ENCODE measurements at places on chromosomes 7 and 10. TPM values are rescaled to one million over a fixed set of nuclear protein-coding genes. Genes with fewer than 3 reads are reported as not detected.
A peak's percentile ranks its signal among the peaks of the same experiment; 100 is the strongest.

DNA sequence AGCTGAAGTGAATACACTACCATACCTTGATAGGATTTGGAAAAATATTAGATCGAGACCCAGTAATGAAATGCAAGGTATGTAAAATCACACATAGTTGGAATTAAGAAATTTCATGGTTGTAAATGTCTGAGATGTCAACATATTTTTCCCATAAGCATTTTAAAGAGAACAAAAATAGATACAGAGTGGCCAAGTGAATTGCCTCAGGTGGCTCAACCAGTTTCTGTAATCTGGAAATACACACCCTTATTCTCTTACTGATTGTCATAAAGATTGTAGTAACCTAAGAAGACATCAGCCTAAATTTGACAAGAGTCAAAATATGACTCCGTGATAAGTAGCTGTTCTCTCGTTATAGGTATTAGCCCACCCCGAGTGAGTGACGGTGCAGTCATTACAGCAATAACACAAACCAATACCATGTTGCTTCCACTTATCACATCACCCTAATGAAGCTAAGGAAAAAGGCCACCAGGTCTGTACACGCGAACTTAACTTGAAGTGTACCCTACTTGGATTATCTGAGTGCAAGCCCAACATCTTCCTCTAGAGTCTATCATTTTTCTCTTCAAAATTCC is 23.4 kb downstream of the PIK3AP1 start:
- H3K27me3 ChIP-seq, result no peaks in the 10 kb centered on the region
- H3K4me3 ChIP-seq, result peak overlapping the region; percentile 44
- peaks cover 11% of the 10 kb centered on the region for H3K36me3 ChIP-seq

DNA sequence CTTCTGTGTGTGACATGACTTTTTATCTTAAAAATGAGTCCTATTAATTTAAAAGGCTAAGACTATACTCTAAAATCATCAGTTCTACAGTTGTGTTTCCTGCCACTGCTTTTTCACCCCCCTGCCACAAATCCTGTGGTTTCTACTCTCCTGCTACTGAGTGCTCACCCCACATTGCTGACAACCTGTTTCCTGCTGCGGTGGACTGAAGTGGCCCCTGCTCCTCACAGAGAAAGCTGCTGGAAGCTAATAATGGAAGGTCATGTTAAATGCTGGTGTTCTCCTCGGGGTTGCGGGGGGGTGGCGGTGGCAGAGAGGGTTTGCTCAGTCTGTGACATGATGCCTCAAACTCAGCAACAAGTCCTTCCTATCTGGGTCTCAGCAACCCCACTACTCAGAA is 113.2 kb upstream of the INHBA start:
- H3K4me1 ChIP-seq, result no peaks in the 10 kb centered on the region
- no peaks in the 10 kb centered on the region for H3K27me3 ChIP-seq
- DNase-seq, result no peak
- no peaks in the 10 kb centered on the region for H3K36me3 ChIP-seq
- no peak overlapping the region for H3K27ac ChIP-seq

DNA sequence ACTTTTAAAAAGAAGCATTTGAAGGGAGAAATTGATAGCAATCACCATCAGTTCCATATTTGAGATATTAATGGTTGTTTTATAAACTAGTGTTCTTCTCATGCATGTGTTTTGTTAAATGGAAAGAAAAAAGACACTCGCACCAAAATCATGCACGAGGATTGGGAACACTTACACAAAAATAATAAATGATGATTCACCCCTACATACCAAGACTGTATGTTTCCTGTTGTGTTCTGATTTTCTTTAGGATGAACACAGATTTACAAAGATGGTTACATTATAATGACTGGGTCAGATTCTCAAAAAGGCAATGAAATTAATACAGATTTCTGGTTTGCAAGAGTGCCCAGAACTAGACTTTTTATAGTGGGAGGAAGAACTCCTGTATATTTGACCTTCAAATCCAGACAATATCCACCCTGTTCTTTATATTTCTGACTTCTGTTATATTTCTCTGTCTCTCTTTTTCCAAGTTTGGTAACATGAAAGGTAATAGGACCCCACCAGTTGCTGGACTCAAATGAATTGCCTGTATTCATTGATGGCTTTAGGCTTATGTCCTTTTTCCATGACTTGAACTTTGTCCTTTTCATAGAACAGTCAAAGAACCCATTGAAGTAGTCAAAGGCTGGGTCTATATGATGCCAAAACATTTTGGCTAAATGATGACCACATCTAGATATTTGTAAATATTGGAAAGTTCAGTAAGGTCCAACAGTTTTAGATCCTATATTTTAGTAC is 54.4 kb downstream of the SEMA3A start:
- no peaks in the 10 kb centered on the region for H3K27me3 ChIP-seq
- no peak for DNase-seq
- no peak overlapping the region for H3K27ac ChIP-seq

- no peak overlapping the region for H3K4me3 ChIP-seq
- H3K27ac ChIP-seq, result no peak overlapping the region
- no peak for DNase-seq
- H3K27me3 ChIP-seq, result no peaks in the 10 kb centered on the region
These were observed 737.5 kb downstream of the PCDH15 start for GRCh38 chr10:54063514-54063913.

- H3K36me3 ChIP-seq, result no peaks in the 10 kb centered on the region
- H3K4me3 ChIP-seq, result peak overlapping the region; percentile 95
- peak; percentile 47 for DNase-seq
- peaks cover 50% of the 10 kb centered on the region for H3K4me1 ChIP-seq
- peak overlapping the region; percentile 69 for H3K27ac ChIP-seq
- H3K27me3 ChIP-seq, result no peaks in the 10 kb centered on the region
These were observed 935 bp downstream of the TM9SF3 start for GRCh38 chr10:96585736-96586418.

GRCh38 chr7:150405584-150406311 is 26.6 kb downstream of the ZNF775 start:
- H3K36me3 ChIP-seq, result no peaks in the 10 kb centered on the region
- H3K27ac ChIP-seq, result no peak overlapping the region
- H3K4me1 ChIP-seq, result peaks cover 31% of the 10 kb centered on the region
- no peak for DNase-seq
- peak overlapping the region; percentile 92 for H3K4me3 ChIP-seq
- H3K27me3 ChIP-seq, result no peaks in the 10 kb centered on the region

DNA sequence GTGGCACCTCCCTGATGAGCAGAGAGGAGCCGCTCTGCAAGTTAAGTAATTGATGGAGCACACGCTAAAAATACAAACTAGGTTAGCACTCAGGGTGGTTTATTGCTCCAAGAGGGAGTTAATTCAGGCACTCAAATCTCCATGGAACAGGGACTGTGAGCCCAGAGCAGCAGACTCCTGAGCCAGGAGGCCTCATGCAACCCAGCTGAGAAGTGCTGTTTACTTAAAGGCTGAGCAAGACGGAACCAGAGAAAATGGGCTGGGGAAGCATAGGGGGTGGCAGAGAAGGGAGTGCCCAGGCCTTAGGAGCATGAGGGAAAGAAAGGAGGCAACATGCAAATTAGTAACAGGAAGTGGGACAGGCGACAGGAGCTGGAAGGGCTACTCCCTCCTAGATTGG is 174.1 kb downstream of the KCNMA1 start:
- H3K4me1 ChIP-seq, result peaks cover 15% of the 10 kb centered on the region
- H3K27me3 ChIP-seq, result no peaks in the 10 kb centered on the region
- no peak overlapping the region for H3K27ac ChIP-seq
- H3K4me3 ChIP-seq, result no peak overlapping the region
- DNase-seq, result no peak

GRCh38 chr7:28507525-28508282 is 95.4 kb downstream of the CREB5 start:
- H3K27me3 ChIP-seq, result no peaks in the 10 kb centered on the region
- no peaks in the 10 kb centered on the region for H3K36me3 ChIP-seq
- no peak overlapping the region for H3K4me3 ChIP-seq
- peaks cover 40% of the 10 kb centered on the region for H3K4me1 ChIP-seq
- no peak overlapping the region for H3K27ac ChIP-seq

DNA sequence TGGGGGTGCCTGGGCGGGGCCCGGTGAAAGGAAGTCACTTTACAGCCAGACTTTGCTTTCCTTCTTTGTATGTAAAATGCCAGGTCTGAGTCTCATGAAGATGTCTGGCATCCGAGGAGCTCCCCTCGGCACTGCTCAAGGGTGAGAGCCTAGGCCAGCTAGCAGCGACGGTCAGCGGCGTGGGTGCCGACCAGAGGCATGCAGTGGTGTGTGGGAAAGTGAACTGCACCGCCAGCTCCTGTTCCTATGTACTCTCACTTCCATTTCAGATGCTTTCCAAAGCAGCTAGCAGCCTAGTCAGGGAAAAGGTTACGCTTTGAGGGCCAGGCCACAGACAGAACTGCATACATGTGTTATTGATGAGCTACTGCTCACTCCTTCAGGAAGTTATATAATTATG is 172.8 kb downstream of the ZMYND11 start:
- H3K4me3 ChIP-seq, result no peak overlapping the region
- no peaks in the 10 kb centered on the region for H3K36me3 ChIP-seq
- H3K4me1 ChIP-seq, result no peaks in the 10 kb centered on the region
- no peaks in the 10 kb centered on the region for H3K27me3 ChIP-seq
- no peak overlapping the region for H3K27ac ChIP-seq
- DNase-seq, result no peak

- peak overlapping the region; percentile 37 for H3K4me3 ChIP-seq
- H3K36me3 ChIP-seq, result no peaks in the 10 kb centered on the region
- H3K27me3 ChIP-seq, result no peaks in the 10 kb centered on the region
- DNase-seq, result peak; percentile 67
These were observed 97.5 kb downstream of the PFKFB3 start for GRCh38 chr10:6300106-6300783.

GRCh38 chr10:86306628-86307278 is 59.8 kb downstream of the GRID1 start:
- DNase-seq, result peak; percentile 48
- no peaks in the 10 kb centered on the region for H3K27me3 ChIP-seq
- no peaks in the 10 kb centered on the region for H3K4me1 ChIP-seq
- no peaks in the 10 kb centered on the region for H3K36me3 ChIP-seq

DNA sequence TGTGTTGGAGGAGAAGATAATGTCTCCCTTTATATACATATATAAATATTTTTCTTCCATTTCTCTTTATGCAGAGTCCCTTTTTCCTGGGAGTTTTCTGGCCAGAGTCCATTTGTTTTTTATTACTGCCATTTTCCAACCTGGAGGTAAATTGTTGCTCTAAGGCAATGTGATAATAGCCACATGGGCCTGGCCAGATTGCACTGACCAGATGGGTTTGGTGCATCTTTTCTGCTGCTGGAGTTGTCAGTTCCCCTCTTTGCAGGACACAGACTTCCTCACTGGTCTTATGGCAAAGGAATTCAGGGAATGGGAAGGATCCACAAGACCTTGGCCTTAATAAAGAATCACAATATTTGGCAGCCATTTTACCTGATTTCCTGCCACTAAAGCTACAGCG is 254.9 kb downstream of the SORCS3 start:
- no peak overlapping the region for H3K4me3 ChIP-seq
- no peaks in the 10 kb centered on the region for H3K36me3 ChIP-seq
- H3K27me3 ChIP-seq, result no peaks in the 10 kb centered on the region
- H3K4me1 ChIP-seq, result no peaks in the 10 kb centered on the region
- no peak for DNase-seq
- no peak overlapping the region for H3K27ac ChIP-seq

DNA sequence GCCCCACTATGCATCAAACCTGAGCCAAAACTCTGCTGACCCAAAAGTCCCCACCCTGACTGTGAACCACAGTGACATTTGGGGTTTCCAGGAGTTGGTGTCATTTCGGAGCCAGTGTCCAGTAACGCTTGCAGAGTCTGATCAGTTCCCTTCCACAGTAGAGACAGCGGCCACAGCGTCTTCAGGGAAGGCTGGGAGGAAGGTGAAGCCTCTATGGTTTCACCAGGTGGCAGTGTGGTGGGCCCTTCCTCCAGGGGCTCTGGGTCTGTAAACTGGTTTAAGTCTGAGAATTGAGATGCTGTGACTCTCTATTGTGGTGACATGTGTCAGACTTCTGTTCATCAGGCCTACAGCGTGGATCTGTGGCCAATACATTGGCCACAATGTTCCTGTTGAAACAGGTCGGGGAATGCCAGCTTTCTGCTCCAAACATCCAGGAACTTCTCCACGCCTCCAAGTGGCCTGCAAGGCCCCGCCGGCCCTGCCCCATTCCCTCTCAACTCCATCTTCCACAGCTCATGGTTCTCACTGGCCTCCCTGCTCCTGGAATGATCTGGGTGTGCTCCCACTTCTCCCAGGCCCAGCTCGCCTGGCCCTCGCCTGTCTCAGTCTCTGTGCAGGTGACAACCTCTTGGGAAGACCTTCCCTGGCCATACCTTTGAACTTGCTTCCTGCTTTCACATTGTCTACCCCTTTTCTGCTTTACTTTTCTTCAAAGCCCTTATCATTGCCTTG is 124.5 kb upstream of the FAM20C start:
- H3K27ac ChIP-seq, result no peak overlapping the region
- no peaks in the 10 kb centered on the region for H3K27me3 ChIP-seq
- no peaks in the 10 kb centered on the region for H3K36me3 ChIP-seq
- DNase-seq, result no peak
- no peak overlapping the region for H3K4me3 ChIP-seq

- no peaks in the 10 kb centered on the region for H3K27me3 ChIP-seq
- no peak overlapping the region for H3K27ac ChIP-seq
- no peak overlapping the region for H3K4me3 ChIP-seq
- DNase-seq, result no peak
These were observed 569.8 kb downstream of the DNAJB6 start for GRCh38 chr7:157906583-157906982.

GRCh38 chr7:7883394-7883793 is 85.2 kb upstream of the GLCCI1 start:
- H3K4me3 ChIP-seq, result no peak overlapping the region
- no peaks in the 10 kb centered on the region for H3K36me3 ChIP-seq
- H3K27ac ChIP-seq, result no peak overlapping the region
- peaks cover 4% of the 10 kb centered on the region for H3K4me1 ChIP-seq
- no peak for DNase-seq

DNA sequence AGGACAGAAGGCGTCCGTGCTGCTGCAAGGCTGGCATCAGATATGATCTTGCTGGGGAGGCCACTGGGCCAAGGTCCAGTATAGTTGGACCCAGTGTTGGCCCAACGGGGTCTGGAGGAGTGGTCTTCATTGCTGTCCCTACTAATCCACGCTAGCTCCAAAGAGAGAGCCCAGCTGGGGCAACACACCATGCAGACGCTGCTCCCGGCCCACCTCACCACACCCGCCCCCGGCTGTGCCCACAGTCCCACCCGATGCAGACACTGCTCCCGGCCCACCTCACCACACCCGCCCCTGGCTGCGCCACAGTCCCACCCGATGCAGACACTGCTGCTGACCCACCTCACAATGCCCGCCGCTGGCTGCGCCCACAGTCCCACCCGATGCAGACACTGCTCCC is 121.5 kb downstream of the VIPR2 start:
- H3K36me3 ChIP-seq, result no peaks in the 10 kb centered on the region
- no peaks in the 10 kb centered on the region for H3K4me1 ChIP-seq
- no peak for DNase-seq
- no peak overlapping the region for H3K4me3 ChIP-seq
- H3K27me3 ChIP-seq, result no peaks in the 10 kb centered on the region

Gene CHN2
- total RNA-seq, result 9.1 TPM

Gene ETV1
- total RNA-seq, result not detected

Gene LRRC4
- total RNA-seq, result 39.6 TPM

Gene CCDC126
- 8.9 TPM for total RNA-seq

Gene DOCK1
- not detected for total RNA-seq

Gene PDGFA
- total RNA-seq, result 0.56 TPM

Gene HOGA1
- total RNA-seq, result not detected
